ENCODE measurements at places on chromosomes 2 and 18.

GRCh38 chr2:131056204-131056931 lies 36.9 kb downstream of the FAM168B start:
- peak; percentile 37 for DNase-seq

- DNase-seq: no peak
These were observed 185.5 kb downstream of the MYCN start for GRCh38 chr2:16125614-16126516.

GRCh38 chr2:25371253-25372241 lies 29.8 kb upstream of the DNMT3A start:
- DNase-seq: no peak

- no peak for DNase-seq
These were observed 583.6 kb downstream of the IRS1 start for GRCh38 chr2:226215902-226216503.
